ENCODE measurements at places on chromosomes 1 and 21.
A peak's percentile ranks its signal among the peaks of the same experiment; 100 is the strongest.

DNA sequence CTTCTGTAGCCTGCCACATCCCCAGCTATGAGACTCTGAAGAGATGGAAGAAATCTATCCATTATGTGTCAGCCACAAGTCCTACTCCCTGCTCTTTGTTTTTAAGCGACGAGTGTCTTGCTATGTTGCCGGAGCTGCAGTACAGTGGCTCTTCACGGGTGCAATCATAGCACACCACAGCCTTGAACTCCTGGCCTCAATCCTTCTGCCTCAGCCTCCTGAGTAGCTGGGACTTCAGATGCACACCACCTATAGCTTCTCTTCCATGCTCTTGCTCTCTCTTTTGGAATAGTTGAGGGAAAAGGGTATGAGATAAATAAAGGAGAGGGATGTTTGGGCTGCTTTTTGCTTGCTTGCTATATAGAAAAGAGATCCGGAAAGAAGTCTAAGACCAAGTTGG is 1.6 kb downstream of the TUFT1 start:
- peak; percentile 16 for DNase-seq

DNA sequence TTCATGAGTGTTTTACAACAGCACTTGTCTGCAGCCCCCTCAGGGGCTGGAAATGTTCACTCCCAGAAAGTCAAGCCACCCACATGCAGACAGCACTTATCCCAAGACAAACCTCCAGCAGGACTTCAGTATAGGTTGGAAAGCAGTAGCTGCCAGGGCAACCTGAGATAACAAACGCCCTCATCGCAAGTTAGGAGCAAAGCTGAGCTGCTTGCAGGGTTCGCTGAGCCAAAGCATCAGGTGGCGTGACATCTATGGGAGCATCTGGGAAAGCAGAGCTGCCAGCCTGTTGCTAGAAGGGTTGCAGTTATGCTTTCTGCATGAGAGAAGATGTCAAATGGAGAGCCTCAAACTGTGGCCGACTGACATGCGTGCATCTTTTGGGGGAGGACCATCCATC is 4.2 kb upstream of the STXBP3 start:
- no peak for DNase-seq

GRCh38 chr1:107135463-107135862 is 5.4 kb upstream of the NTNG1 start:
- DNase-seq: no peak

- DNase-seq: no peak
Measured at GRCh38 chr1:9823693-9823942, 147 bp downstream of the CLSTN1 start.

DNA sequence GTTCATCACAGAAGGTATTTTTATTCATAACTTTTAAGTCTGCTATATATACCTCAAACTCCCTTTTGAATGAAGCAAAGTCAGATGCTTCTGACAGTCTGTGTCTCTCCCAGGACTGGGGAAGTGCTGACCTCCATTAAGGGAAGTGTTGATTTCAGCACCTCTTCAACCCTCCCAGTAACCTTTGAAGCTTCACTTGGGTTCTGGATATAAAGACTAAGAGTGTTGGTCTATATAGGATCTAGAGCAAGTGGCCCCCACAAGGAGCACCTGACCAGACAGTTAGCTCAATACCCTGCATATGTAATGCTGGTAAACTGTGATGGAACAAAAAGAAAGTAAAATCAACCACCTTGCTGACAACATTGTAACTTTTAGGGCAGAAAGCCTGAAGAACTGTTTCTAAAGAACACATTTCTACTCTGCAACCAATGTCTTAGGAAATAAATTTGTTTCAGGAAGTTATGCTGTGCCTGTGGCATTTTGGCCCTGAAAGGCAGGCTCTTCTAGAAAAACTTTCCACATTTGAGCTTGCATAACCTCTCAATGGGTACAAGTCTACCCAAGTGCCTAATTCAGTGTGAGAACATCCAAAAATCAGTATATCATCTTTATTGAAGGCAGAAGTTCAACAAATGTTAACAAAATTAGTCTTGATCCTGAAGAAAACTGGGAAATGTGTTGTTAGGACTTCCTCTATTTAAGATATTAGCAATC is 865 bp upstream of the PTPN22 start:
- no peak for DNase-seq

GRCh38 chr21:33844104-33844889 is 71.3 kb downstream of the ATP5PO start:
- no peak for DNase-seq

DNA sequence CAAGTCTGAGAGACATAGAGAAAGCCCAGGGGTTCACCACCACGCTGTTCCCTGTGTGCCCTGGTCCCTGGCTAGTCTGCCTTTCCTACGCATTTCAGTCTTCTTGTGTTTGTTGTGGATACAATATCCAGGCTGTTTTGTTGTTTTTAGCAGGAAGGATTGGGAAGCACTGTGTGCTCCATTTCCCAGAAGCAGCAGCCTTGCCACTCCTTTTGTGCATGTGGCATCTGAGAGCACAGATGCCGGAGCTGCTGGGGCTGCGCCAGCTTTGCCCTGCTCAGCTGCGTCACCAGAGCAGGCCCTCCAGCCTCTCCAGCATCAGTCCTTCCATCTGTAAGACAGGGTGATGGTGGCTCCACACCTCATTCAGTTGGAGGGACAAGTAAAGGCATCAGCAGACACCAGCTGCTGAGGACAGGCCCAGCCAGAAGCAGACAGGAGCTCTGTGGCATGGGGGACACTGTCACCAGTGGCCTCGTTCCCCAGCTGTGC is 94.4 kb upstream of the COL6A1 start:
- peak; percentile 47 for DNase-seq
